ENCODE measurements at places on chromosomes 6 and 20. TPM values are rescaled to one million over a fixed set of nuclear protein-coding genes. Genes with fewer than 3 reads are reported as not detected.

SEL1L2 gene
- not detected for total RNA-seq

FAXC gene
- 2.9 TPM for total RNA-seq

SLC24A3 gene
- total RNA-seq, result 0.99 TPM

HSPA1L gene
- total RNA-seq, result 1.2 TPM

ADIG gene
- not detected for total RNA-seq

PIGU gene
- 10.0 TPM for total RNA-seq

HLA-DQA1 gene
- 352 TPM for total RNA-seq

SMLR1 gene
- not detected for total RNA-seq

PNRC1 gene
- total RNA-seq, result 114 TPM

PDE7B gene
- total RNA-seq, result 4.4 TPM

KIAA0408 gene
- 0.52 TPM for total RNA-seq

GRCh38 chr20:46638134-46638897, 12.9 kb downstream of the SLC13A3 start:
- no peak for DNase-seq

GRCh38 chr6:18034798-18035202, 47.4 kb upstream of the KIF13A start:
- no peak for DNase-seq

DNA sequence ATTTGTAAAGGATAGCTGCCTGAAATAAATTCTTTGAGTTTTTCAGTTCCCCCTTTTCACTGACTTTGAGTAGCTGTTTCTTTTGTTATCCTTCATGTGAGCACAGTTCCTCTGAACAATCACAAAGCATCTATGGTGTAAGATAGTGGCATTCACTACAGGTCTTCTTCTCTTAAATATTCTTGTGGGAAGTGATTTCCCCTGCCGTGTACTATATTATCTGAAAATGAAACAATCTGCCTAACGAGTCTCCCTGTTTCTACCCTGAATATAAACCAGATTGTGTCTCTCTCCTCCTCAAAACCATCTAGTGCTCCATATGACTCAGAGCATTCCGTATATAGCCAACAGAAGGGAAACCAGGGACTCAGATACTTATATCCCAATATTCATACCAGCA, 380.1 kb upstream of the SOX4 start:
- DNase-seq, result no peak

DNA sequence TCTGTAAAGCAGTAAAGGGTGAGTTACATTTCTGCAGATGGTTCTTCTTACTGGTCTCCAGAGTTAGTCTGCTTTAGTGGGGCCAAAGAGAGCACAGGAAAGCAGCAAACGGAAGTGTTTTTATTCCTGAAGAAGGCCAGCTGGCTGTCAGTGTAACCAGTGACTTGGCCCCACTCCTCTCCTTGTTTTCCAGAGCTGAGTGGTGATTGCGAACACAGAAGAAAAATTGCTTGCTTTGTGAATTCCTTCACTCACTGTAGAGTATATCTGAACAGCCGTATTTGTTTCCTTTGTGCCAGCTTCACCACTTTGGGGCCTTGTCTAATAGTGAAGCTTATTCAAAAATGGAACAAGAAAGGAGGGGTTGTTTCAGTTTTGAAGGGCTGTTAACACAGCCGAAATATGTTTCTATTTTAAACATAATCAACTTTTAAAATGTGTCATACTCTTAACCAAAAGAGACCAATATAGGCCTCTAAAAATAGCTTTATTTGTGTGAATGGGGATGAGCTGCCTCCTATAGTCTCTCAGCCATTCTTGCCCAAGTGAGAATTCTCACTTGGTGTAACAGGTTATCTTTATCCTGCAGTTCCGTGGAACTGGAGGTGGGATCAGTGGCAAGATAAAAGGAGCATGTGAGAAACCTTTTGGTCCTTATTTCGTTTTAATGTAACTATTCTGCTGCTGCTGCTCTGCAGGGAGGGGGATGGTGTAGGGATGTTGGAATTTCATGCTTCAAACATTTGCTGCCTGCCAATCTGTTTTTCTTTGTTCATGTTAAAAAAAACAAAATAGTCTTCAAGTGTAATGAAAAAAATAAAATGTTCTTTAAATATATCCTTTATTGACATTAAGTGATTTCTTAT, 37.8 kb downstream of the ZC2HC1B start:
- DNase-seq, result no peak

GRCh38 chr6:162999575-163000285, 272.0 kb downstream of the PACRG start:
- no peak for DNase-seq

DNA sequence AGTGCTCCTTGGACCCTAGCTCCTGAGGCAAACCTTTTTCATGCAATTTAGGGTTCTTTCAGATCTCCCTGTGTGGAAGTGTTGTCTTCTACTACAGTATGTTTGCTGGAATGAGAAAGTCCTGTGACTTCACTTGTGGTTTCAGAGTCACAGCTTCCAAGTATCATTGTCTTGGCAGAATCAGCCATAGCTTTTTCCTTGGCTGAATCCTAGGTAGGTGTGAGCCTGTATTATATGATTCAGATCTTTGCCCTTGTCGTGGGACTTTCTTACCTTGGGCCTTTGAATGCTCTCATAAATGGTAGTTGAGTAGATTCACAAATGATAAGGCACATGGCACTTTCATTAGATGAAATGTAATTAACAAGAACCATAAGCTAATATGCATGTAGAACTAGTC, 16.5 kb downstream of the CARMIL1 start:
- no peak for DNase-seq

- no peak for DNase-seq
Measured at GRCh38 chr6:109478841-109479624, 4.0 kb downstream of the ZBTB24 start.

DNA sequence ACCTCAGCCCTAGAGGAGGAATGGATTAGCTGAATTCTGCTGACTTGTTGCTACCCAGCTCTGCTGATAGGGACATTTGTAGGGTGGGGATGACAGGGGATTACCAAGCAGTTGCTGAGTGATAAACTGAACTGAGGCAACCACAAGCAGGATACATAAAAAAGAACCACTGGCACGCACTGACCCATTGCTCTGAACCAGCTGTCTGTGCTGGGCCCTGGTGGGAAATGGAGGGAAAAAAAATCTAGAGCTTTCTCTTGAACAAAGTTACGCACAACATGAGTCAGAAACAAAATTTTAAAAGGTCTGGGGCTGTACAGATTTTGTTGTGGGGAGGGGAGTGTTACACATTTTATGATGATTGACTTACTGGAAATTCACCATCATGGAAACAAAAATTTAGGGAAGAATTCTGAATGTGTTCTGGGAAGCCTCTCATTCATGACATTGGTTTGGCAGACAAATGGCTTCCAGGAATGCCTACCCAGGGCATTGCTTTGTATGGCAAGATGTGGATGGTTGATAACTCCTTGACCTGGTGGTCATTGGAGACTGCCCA, 37.7 kb downstream of the FOXO3 start:
- DNase-seq, result no peak

DNA sequence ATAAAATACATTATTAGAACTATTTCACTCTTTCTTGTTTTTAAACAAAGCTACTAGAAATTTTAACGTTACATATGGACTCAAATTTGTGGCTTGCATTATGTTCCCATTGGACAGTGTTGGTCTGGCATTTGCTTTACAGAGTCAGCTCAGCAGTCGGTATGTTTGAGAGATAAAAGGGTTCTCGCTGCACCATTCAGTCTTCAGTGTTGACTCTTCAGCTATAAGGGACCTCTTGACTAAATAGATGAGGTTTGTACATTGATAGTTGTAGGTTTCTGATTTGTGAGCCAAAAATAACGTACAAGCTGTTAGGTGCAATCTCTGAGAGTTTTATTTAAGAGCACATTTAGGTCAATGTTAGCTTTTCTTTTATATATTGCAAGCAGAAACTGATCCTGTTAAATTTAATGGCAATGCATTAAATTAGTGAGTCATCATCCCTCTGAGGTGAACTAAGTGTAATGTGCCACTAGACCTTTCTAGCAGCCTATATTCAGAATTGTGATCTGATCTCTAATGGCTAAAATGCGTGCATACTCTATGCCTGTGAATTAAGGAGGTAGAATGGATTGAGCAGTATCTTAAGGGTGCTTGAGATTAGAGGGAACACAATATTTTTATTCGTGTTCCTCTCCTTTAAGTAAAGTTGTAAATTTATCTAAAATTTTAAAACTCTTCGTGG, 485.6 kb upstream of the SYNCRIP start:
- DNase-seq, result no peak

DNA sequence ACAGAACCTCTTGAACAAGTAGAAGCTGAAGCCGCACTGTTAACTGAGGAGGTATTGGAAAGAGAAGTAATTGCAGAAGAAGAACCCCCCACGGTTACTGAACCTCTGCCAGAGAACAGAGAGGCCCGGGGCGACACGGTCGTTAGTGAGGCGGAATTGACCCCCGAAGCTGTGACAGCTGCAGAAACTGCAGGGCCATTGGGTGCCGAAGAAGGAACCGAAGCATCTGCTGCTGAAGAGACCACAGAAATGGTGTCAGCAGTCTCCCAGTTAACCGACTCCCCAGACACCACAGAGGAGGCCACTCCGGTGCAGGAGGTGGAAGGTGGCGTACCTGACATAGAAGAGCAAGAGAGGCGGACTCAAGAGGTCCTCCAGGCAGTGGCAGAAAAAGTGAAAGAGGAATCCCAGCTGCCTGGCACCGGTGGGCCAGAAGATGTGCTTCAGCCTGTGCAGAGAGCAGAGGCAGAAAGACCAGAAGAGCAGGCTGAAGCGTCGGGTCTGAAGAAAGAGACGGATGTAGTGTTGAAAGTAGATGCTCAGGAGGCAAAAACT, 40.1 kb downstream of the ZBTB2 start:
- no peak for DNase-seq

GRCh38 chr6:24501374-24501773, 6.6 kb downstream of the ALDH5A1 start:
- no peak for DNase-seq

- DNase-seq, result no peak
Measured at GRCh38 chr6:14729129-14729871, 516.6 kb upstream of the JARID2 start.

DNA sequence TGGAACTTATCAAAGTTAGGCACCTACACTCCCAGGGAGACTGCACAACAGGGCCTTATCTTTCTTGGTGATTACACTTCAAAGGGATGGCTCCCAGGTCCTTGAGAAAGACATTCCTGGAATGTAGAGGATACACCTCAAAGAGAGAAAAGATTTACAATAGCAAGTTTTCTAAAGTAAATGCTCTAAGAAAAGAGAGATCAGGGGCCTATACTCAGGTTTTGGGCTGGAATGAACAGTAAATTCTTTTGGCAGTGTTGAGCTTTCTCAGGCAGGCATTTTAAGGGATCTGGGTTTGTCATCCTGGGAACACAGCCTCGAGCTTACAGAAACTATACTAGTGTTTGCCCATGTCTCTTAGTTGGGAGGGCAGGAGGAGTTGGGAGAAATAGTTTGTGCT, 31.7 kb upstream of the ME1 start:
- no peak for DNase-seq

GRCh38 chr6:15623276-15624116, 39.3 kb downstream of the DTNBP1 start:
- DNase-seq, result no peak

DNA sequence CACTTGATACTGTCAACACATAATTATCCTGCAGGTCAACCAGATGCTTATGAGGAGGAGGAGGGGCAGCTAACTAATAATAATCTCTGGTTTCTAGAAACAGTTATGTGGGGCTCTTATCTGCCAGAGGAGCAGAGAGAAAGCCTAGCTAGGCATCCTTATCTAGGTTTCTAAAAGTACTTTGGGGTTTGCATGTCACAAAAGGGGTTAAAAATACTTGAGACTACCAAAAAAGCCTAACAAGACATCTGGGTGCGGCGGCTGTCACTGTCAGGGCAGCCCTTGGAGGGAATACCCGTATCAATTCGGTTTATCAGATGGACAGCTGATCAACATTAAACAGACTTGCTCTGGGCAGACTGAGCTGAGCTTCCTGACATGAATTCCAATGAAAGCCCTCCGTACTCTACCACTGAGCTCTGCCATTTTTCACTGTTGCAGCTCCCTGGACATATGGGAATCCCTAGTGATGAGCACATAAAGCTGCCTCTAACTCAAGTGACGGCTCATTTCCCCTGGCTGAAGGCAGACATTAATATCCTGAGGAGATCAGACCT, 166.6 kb downstream of the PDSS2 start:
- no peak for DNase-seq

DNA sequence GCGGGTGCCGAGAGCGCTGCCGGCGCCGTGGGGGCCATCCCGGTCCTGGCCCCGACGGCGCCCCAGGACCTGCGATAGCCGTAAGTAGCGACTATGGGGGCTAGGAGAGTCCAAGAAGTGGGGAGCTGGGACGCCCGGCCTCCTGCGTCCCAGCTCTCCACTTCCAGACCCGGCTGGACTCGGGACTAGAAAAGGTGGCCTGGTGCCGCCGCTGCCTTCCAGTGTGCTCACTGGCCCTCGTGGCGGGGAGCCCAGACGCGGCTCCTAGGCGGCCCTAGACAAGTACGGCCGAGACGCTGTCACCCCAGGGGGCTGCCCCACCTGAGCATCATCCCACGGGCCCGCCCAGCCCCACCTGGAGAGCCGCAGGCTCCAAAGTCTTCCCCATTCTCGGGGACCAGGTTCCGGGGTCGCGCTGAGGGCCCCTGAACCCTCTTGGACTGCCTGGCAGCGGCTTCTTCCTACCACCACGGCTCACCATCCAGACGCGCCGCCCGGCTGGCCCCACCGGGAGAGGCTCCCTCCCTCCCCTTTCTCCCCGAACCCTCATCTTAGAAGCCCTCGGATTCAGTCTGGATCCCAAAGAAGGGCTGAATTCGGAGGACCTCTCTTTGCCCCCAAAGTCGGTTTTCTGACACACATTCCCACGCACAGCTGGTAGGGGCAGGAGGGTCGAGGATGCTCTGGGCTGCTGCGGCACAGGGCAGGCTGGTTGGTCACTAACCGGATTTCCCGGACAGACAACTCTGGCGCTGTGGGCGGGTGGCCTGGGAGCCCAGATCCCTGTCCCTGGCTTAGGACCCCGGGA, 870 bp upstream of the MDFI start:
- DNase-seq, result no peak

- DNase-seq, result no peak
Measured at GRCh38 chr6:45650524-45651135, 272.9 kb upstream of the SUPT3H start.

- DNase-seq, result no peak
Measured at GRCh38 chr6:134317471-134318131, at the start of gene SGK1. SGK1 (minus strand) TSS chr6:134318112; CDS start chr6:134317460, 652 bp downstream.

- no peak for DNase-seq
Measured at GRCh38 chr20:32670773-32671455, 2.8 kb downstream of the C20orf203 start.

DNA sequence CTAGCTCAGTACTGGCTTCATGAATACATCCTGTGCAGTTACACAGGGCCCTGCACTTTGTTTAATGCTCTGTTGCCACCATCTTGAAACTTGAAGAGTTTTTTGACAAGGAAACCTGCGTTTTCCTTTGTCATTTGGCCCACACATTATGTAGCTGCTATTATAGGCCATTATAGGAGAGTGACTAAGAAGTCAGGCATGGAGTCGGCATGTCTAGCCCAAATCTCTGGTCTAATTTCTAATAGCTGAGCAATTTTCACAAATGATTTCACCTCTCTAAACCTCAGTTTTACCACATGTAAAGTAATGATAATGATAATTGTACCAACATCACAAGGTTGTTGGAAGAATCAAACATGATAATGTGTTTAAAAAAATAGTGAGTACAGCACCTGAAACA, 67.1 kb upstream of the MYLIP start:
- no peak for DNase-seq

All from thymus (tissue), 14 donors.